Vagina (tissue), 2 donors: ENCODE measurements at places on chromosomes 6 and 20. TPM values are rescaled to one million over a fixed set of nuclear protein-coding genes. Genes with fewer than 3 reads are reported as not detected.

HLA-DQB2 gene
- 4.7 TPM for total RNA-seq

DNMT3B gene
- total RNA-seq = 1.2 TPM

OLIG3 gene
- total RNA-seq = not detected

CLDN20 gene
- total RNA-seq = not detected

MMP24 gene
- total RNA-seq = 0.98 TPM

DNA sequence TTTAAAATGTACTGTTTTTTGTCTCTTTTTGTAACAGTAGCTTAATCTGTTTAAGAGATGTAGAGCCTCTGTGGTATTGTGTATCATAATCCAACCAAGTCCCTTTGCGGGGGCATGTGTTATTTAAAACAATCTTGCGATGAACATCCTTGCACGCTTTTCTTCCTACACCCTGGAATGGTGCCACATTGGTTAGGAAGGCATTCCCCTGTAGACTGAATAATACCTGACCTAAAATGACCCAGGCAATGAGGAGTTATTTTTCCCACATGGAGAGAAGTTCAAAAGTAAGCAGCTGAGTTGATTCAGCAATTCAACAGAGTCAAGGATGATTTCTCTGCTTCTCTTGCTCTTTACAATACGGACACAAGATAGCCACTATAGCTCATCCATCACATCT, 142.0 kb upstream of the PMEPA1 start:
- H3K27ac ChIP-seq = no peak overlapping the region
- H3K4me1 ChIP-seq = no peaks in the 10 kb centered on the region
- no peaks in the 10 kb centered on the region for H3K36me3 ChIP-seq
- H3K27me3 ChIP-seq = no peaks in the 10 kb centered on the region

GRCh38 chr20:58224097-58224496, 4.4 kb downstream of the ANKRD60 start:
- H3K27me3 ChIP-seq = no peaks in the 10 kb centered on the region
- no peak overlapping the region for H3K27ac ChIP-seq
- no peak overlapping the region for H3K4me3 ChIP-seq
- no peak for DNase-seq
- H3K4me1 ChIP-seq = no peaks in the 10 kb centered on the region

DNA sequence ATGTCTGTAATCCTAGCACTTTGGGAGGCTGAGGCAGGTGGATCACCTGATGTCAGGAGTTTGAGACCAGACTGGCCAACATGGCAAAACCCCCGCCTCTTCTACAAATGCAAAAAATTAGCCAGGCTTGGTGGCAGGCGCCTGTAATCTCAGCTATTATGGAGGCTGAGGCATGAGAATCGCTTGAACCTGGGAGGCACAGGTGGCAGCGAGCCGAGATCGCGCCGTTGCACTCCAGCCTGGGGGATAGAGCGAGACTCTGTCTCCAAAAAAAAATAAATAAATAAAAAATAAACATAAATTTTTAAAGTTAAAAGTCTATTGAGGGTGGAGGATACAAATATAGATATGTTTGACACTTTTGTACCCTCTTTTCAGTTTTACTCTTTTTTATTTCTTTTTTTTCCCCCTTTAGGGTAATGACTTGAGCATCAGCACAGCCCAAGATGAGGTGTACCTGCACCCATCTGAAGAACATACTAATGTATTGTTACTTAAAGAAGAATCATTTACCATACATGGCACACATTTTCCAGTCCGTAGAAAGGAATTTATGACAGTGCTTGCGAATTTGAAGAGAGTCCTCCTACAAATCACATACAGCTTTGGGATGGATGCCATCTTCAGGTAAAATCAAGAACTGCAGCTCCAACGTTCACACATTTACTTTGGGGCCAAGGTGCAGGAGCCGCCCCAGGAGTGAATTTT, 368.9 kb downstream of the LAMA2 start:
- H3K36me3 ChIP-seq = no peaks in the 10 kb centered on the region
- H3K27me3 ChIP-seq = no peaks in the 10 kb centered on the region
- H3K27ac ChIP-seq = no peak overlapping the region
- H3K4me3 ChIP-seq = no peak overlapping the region

DNA sequence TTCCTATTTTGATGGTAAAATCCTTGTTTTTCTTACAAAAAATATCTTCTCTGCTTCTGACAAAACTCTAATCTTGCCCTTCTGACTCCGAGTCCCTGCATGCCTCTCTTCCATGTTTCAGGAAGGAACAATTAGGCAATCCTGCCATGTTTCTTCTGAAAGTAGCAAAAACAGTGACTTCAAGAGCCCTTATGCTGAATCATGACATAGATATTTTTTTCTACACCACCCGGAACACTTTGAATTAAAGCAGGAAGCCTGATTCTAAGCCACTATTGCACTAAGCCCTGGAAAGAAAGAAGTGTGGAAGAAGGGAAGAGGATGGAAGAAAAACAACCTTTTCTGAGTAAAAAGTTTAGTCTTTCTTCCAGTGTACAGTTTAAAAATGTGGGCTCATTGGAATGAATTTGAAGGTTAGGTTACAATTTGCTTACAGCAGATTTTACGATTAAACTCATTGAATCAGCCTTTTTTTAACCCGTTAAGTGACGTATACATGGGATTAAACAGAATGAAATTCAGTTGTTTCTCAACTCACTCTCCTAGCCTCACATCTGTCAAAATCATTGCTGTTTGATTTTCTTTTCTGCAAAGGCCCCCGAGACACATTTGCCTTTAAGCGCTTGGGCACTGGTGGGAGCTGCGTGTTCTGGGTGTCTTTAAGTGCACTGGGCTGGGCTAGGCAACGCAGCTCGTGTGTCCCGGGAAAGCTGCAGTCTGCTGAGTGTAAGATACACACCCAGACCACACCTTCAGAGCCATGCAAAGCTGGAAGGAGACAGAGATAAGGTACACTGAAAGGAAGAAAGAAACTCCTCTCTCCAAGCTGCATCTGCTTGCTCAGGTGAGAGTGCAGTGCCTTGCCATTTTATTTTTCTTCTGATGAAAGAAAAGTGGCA, 159.4 kb upstream of the CITED2 start:
- H3K27me3 ChIP-seq = no peaks in the 10 kb centered on the region
- H3K27ac ChIP-seq = peak overlapping the region; percentile 31
- no peak for DNase-seq
- no peaks in the 10 kb centered on the region for H3K36me3 ChIP-seq
- H3K4me1 ChIP-seq = peaks cover 16% of the 10 kb centered on the region
- no peak overlapping the region for H3K4me3 ChIP-seq
